ENCODE measurements at places on chromosomes 7 and 10. TPM values are rescaled to one million over a fixed set of nuclear protein-coding genes. Genes with fewer than 3 reads are reported as not detected.

CYP3A7 gene
- total RNA-seq, result not detected

SRRM3 gene
- total RNA-seq, result under 0.01 TPM

TFR2 gene
- total RNA-seq, result 51.7 TPM

CALML5 gene
- total RNA-seq, result not detected

HOGA1 gene
- total RNA-seq, result not detected

SLF2 gene
- total RNA-seq, result 9.2 TPM

CCDC172 gene
- not detected for total RNA-seq

PIK3CG gene
- total RNA-seq, result 51.2 TPM

UCMA gene
- not detected for total RNA-seq

WBP1L gene
- 53.3 TPM for total RNA-seq

EIF3A gene
- 64.1 TPM for total RNA-seq

GRM3 gene
- total RNA-seq, result not detected

RPP30 gene
- 16.4 TPM for total RNA-seq

SPDYE11 gene
- not detected for total RNA-seq

UNC5B gene
- total RNA-seq, result 0.27 TPM

GPC2 gene
- 6.2 TPM for total RNA-seq

C10orf62 gene
- not detected for total RNA-seq

CPA4 gene
- total RNA-seq, result not detected

CH25H gene
- not detected for total RNA-seq

FZD1 gene
- 7.3 TPM for total RNA-seq

GIMAP8 gene
- 4.8 TPM for total RNA-seq

ENO4 gene
- 0.27 TPM for total RNA-seq

GIMAP6 gene
- 67.1 TPM for total RNA-seq

ASZ1 gene
- not detected for total RNA-seq

TAS2R3 gene
- total RNA-seq, result 1.1 TPM

GAD2 gene
- total RNA-seq, result not detected

BAIAP2L1 gene
- total RNA-seq, result under 0.01 TPM

MBL2 gene
- not detected for total RNA-seq

KCP gene
- total RNA-seq, result under 0.01 TPM

AHR gene
- total RNA-seq, result 76.7 TPM

HOXA5 gene
- 30.4 TPM for total RNA-seq

CCDC3 gene
- 0.54 TPM for total RNA-seq
